ENCODE measurements at places on chromosomes 2 and 18.

DNA sequence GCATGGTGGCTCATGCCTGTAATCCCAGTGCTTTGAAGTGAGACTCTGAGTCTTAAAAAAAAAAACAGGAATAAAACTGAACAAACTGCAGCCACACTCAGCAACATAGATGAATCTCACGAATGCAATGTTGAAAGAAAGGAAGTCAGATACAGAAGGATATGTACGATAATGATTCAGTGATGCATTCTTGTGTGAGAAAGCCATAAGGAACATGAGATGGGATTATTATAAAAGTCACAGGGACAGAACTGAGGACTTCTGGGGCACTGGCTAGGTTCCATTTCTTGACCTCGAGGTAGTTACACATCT lies 56.9 kb upstream of the SMAD2 start:
- no peak for DNase-seq

DNA sequence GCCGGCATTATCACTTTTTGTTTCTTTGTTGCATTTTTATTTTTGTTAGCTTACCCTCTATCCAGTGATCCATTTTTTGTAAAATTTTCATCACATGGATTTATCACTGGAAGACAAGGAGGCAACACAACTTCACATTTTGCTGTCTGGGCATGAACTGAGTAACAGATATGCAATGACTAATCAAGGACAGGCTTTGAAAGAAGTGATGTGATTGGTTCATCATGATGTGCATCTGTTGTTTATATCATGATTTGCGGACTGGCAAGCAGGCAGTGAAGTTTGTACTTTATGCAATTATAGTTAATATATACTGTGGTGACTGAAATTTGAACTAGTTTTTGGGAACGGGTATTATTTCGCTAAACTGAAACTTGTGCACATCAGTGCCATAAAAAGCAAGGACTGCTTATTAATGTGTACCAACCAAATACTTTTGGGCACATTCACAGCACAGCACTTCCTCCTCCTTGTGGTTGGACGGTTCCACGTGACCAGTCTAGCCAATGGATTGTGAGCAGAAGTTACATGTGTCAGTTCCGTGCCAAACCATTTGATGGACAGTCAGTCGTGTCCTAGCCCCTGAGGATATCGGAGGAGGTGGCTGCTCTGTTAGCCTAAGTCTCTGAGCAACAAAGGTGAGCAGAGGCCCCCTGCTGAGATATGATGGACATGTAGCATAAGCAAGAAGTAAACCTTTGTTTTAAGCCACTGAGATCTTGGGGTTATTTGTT lies 201.4 kb upstream of the SIX2 start:
- no peak for DNase-seq

- no peak for DNase-seq
Measured at GRCh38 chr2:60738679-60739078, 17.4 kb upstream of the PAPOLG start.

DNA sequence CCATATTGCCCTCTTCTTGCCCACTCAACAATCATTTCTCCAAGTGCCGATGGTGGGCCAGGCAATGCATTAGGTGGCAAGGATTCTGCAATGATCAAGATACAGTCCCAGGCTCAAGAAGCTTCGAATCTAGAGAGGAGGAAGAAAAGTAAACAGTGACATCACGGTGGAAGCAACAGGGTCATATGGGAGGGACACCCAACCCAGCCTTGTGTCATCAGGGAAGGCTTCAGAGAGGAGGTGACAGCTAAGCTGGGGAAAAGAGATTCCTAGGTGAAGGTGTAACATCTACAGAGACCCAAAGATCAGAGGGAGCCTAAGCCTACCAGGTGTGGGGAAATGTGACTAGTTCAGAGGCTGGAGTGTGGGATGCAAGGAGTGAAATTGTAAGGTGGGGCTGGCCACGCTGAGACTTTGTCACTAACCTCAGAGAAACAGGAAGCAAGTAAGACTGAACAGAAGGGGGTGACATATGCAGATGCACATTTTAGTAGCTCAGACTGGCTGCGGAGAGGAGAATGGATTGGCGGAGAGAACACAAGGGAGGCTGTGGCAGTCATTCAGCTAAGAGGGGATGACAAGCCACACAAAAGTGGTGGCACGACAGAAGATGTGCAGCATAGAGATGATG lies 104.9 kb downstream of the ANKRD44 start:
- no peak for DNase-seq

GRCh38 chr2:195820373-195820772 lies 163.3 kb downstream of the SLC39A10 start:
- DNase-seq, result no peak

- peak; percentile 89 for DNase-seq
Measured at GRCh38 chr2:128734521-128735295, 416.0 kb upstream of the HS6ST1 start.

- DNase-seq, result no peak
Measured at GRCh38 chr2:240445961-240446663, 10.6 kb downstream of the GPC1 start.

GRCh38 chr2:23583467-23583866 lies 198.5 kb downstream of the KLHL29 start:
- no peak for DNase-seq

- DNase-seq, result no peak
Measured at GRCh38 chr18:55625901-55626300, 37.9 kb upstream of the TCF4 start.

DNA sequence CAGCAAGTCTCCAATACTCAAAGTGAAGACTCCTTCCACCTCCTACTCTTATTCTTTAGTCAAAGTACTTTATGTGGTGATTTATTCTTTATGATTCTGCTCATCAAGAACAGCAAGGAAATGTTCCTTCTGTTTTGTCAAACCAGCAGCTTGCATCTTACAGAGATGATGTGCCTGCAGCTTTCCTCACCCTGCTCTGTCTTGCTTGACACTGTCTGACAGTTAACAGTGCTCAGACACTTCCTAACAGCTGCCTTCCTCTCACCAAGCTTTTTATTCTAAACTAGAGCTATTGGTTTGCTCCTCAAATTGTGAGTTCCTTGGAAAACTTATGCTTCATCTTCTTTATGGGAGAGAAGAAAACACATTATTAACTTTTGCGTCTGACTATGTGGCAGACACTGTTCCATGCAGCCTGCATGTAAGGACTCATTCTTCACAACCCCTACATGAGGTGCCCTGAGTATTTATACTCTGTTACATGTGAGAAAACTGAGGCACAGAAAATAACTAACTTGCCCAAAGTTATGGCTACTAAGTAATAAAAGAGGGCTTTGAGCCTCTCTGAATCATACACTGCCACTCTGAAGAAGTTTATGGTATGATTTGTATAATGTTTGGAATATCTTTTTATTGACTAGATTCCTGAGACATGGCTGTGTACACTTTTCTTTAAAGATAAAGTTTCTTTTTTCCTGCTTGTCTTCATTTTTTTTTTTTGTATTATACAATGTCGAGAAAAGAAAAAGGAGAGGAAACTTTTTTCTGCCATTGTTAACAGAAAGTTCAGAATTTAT lies 723.3 kb upstream of the DDX18 start:
- no peak for DNase-seq

GRCh38 chr2:21367421-21367820 lies 243.7 kb downstream of the TDRD15 start:
- DNase-seq, result no peak

DNA sequence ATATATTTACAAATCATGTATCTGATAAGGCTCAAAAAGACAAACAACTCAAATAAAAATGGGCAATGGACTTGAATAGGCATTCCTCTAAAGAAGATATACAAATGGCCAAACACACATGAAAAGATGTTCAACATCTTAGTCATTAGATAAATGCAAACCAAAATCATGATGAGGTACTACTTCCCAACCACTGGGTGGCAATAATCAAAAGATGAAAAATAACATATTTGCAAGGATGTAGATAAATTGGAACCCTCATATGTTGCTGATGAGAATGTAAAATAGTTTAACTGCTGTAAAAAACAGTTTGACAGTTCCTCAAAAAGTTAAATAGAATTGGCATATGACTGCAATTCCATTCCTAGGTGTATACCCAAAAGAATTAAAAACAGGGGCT lies 132.3 kb downstream of the TTC32 start:
- no peak for DNase-seq

DNA sequence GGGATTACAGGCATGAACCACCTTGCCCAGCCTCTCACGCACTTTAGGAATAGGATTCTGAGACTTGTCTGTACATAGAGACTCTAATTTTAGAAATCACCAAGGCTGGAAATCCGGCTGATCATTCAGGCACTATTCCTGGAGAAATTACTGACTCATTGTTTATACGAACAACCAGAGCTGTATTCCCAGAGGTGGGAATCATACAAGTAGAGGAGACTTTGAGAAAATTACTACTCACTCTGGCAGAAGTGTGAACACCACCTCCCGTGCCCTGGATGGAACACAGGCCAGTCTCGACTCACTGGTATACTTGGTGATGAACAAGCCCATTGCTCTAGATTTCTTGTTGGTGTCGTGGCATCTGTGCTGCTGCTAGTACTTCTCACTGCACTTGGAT lies 5.8 kb upstream of the ADNP2 start:
- DNase-seq, result peak; percentile 79

DNA sequence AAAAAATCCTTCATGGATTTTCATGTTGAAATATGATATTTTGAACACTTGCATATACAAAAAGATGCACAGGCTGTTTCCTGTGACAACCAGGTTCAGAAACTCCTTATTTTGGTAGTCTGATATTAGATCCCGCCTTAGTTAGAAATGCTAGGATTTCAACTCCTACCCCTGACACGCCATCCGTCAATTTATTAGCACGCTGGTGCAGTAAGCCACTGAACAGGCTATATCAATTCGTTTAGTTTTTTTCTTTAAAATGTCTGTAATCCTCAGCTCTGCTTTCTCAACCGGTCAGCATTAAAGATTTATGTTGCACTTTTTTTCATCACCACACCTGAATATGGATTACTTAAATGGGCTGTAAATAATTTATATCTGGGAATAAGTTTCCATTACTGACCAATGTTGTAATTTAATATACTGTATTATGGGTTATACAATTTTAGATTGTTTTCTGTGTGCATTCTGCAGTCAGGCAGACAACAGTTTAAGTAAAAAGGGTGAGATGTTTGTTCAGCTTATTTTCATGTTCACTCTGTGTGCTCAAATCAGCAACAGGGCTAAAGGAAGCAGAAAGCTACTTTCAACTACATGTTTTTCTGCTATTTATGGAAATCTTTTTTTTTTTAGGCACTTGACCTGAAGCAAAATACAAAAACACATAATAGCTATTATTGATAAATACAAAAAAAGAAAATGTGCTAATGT lies 227.7 kb downstream of the ARHGAP15 start:
- no peak for DNase-seq

DNA sequence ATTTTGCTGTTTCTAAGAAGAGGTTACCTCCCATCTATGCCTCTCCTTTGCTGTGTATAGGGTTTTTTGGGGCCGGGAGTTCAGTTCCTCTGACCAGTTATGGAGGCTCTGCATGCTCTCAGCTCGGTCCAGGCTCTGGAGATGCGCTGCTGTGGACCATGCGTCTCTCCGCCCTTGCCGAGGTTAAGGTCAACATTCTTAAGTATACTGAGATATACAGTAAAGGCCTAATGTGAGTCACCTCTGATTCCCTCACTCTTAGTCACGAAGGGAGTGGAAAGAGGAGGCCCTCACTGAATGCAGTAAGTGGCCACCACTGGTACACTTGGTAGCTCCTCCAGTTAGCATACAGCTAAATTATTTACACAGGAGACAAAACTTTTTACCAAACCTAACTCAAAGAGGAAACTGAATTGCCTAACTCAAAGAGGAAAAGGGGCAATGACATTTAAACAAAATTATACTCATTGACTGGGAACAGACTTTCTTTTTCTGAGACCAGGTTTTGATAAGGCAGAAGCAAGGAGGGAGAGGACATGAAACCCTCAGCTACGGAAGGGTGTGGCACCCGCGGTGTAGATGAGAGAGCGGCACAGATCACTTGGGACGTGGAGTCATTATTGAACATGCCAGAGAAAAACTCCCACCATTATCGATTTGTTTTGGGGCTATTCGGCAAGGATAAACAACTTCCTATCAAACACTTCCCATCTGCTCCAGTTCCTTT lies 98.7 kb downstream of the COPS8 start:
- DNase-seq, result no peak

DNA sequence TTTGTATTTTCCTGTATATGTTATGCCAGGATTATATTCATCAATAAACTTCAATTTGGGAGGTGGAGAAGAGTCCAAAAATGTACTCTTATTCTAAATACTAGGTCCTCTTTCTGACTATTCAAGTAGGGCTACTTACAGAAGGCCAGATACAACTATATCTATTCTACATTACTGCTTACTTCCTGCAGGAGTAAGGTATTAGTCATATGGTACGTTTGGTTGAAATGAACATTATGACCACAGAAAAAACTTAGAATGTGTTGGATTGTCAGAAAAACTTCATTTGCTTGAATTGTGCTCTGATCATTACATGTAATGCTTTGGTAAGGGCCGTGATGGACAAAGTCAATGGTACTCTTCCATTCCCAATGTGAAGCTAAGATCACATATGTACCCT lies 35.0 kb downstream of the STAT4 start:
- DNase-seq, result no peak

DNA sequence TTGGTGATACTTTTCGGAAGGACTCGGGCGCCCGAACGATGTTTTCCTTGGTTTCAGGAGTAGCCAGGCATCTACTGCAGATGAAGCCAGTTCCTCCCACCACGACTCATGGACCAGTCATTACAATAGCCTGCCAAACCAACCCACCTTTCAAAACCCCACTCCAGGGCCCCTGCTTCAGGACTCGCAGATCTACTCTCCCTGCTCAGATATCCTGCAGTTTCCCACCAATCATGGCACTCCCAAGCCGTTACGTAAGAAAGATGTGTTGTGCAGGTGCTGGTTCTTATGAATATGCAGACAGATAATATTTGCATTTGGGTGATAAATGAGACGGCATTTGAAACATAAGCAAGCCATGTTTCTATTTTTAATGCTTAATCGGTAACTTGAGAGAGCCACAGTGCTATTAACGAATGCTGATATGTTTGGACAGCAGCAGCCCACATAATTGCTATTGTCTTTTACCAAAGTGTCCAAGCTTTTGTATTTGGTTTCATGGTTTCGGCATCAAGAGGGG lies 3.5 kb upstream of the CYS1 start:
- no peak for DNase-seq

DNA sequence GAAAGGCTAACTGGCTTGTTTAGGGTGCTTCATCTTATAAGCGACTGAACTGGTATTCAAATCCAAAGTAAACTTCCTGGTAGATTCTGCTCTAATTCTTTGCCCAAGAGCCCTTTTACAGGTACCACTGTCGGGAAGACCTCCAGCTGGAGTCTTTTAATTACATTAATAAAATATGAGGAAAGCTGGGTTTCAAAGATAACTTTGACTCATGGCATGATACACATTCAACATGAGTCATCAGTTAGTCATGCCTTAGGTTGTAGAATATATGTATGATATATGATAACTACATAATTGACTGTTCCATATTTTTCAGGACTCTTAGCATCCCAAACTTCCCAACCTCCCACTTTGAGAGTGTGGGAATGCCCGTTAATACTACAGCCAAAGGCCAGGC lies 32.3 kb downstream of the ZCCHC2 start:
- DNase-seq, result no peak
